Activated naive CD4-positive, alpha-beta T cell treated with anti-CD3 and anti-CD28 coated beads, Interleukin-2, amount 50 U/mL, for 72 hours (primary cell): ENCODE measurements at places on chromosomes 16 and 17.

DNA sequence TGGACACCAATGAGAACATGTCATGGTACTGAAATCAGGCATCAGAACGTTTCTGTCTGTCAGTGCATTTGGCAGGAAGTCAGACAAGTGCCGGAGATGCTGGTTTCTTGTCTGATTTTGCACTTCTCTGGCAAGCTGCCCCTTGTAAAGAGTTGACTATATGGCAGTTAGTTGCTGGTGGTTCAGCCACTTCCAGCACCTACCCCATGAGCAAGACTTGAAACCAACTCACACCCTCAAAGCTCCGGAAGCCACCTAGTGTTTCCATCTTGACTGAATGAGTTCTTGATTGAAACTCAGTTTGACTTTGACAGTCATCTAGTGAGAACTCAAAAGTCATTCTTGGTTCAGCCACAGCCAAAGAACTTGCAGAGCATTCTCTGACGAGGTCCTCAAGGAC lies 225.1 kb downstream of the SPECC1 start:
- peak; percentile 67 for DNase-seq

- DNase-seq: no peak
These were observed 4.9 kb downstream of the STX1B start for GRCh38 chr16:31005350-31006085.

GRCh38 chr17:29190039-29190438 lies 9.8 kb upstream of the MYO18A start:
- no peak for DNase-seq

DNA sequence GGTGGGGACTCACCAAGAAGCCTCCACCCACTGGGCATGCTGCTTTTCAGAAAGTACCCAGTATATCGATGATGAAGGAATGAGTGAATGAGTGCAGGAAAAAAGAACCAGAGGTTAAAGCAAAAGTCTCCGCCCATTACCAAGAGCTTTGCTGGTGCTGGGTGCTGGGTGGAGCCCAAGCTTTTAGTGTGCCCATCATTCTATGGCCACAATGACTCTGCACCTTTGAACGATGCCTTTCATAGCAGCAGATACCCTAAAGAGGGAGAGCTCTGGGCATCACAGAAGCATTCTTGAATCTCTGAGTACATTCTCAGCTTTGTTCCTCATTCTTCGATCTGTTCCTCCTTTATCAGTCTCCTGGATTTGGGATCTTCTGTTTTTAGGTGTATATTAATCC lies 450.7 kb upstream of the CCL2 start:
- no peak for DNase-seq

- DNase-seq: no peak
These were observed 59.4 kb downstream of the MFSD11 start for GRCh38 chr17:76797241-76797840.

DNA sequence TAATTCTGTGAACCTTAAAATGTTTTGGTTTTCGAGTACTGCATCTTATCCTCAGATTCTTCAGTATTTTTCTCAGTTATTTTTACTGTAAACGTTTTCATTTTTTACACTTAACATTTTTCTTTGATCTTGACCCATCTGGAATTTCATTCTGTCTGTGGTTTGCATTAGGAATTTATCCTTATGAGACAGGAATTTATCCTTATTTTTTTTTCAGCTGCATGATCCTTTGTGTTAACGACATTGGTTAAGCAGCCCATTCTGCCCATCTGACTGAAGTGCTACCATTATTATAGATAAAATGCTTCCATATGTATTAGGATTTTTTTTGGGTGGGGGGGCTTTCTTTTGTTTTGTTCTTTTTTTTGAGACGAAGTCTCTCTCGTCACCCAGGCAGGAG lies 41.0 kb downstream of the SNX29 start:
- no peak for DNase-seq

DNA sequence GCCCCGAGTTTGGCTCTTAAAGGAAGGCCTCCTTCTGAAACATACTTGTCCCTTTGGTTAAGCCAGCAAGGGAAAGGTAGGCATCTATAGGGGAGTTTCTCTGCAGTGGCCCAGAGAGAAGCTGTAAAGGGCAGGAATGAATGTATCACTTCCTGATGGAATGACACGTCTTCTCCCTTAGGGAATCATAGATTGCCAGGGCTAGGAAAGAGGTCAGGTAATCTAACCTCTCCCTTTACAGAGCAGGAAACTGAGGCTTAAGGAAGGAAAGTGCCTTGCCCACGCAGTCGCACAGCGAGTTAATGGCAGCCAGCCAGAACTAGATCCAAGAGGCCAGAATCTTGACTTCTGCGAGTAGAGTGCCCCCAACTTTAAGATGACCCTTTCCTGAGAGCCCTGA lies 66.1 kb downstream of the NEUROD2 start:
- no peak for DNase-seq

GRCh38 chr16:10081201-10081940 lies 100.9 kb downstream of the GRIN2A start:
- DNase-seq: no peak

DNA sequence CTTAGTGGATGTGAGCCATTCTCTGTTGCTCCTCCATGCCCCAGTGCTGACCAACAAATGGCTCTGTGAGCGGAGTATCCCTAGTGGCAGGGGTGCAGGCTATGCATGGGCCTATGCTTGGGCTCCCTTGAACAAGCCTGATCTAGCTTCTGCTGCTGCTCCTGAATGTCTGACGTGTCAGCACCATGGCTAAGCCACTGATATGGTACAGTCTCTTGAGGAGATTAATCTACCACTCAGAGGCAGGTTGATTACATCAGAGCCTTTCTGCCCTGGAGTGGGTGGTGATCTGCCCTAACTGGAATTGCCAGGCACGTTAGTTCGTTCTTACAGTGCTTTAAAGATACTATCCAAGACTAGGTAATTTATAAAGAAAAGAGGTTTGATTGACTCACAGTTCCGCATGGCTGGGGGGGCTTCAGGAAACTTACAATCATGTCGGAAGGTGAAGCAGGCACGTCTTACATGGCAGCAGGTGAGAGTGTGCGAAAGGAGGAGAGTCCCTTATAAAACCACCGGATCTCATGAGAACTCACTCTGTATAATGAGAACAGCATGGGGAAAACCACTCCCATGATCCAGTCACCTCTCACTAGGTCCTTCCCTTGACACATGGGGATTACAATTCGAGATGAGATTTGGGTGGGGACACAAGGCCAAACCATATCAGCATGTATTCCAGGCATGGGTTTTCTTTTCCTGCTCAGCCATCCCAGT lies 41.5 kb upstream of the B4GALNT2 start:
- DNase-seq: no peak

- no peak for DNase-seq
These were observed 3.9 kb upstream of the TRIM25 start for GRCh38 chr17:56917559-56918296.

DNA sequence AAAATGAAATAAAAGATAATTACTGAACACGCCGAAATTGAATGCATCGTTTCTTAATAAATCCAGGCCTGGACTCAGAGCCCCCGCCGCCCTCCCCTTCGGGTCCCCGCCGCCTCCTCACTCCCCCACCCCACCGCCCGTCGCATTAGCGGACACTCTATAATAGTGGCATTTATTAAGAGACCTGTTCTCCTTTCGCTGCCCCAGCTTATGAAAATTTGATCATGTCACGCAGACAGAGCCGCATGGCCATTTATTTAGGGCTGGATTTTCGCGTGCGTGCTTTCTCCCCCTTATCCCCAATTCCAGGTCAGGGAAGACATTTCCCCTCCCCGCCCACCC lies 6.3 kb upstream of the HOXB2 start:
- no peak for DNase-seq

DNA sequence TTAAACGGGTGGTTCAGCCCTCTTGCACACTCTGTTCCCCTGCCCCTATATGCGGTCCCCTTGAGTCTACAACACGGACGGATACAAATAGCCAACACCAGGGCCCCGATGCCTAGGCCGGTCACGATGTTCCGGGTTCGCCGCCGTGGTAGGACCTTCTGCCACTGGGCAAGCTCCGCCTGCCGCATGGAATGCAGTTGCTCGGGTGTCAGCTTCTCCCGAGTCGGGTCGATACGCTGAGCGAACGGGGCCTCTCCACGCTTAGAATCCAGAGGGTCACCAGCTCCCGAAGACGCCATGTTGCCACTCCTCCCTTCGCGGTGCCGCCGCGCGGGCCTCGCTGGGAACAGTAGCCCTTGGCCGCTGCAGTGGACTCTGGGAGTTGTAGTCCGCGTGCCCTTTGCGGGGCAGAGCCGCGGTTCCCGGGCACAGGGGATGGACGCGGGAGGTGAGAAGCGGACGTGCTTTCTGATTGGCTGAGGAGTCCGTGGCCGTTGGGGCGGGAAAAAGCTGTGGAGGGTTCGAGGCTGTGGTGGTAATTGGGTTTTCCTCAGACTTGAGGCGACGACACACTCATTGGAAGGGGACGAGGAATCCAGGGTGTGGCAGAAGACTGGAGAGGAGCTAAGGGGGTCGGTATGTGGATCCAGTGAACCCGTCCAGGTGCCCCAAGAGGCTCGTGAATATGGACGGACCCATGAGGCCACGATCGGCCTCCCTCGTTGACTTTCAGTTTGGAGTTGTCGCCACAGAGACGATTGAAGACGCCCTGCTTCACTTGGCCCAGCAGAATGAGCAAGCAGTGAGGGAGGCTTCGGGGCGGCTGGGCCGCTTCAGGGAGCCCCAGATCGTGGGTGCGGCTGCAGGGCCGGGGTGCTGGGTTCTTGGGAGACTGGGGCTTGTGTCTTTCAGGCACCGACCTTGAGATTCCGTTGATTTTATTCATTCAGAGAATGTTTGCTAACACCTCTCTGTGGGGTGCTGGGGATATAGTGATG lies at the start of the genes CNTD1 and COA3:
TSS of gene CNTD1 (plus strand) at position 479 of the 998 bp plus-strand sequence. CDS start at position 686, 207 bp downstream.
TSS of gene COA3 (minus strand) at position 322 of the 998 bp plus-strand sequence. CDS start at position 299, 23 bp downstream.
- peak; percentile 75 for DNase-seq

DNA sequence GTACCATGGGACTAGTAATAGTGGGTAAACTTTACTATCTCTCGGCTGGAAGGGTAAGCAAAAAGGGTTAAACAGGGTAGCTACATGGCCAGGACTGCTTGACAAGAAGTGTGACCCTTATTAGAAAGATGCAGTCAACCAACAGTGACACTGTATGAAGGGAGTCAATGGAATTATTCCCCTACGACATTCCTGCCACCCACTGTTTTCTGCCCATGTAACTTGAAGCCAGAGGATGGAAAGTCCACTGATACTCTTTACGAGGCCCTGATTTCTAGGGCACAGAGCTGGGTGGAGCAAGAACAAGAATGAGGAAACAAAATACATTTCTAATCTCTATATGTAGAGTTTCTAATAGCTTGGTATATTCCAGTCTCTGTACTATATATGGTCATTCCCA lies 1102.5 kb downstream of the CDH11 start:
- no peak for DNase-seq

GRCh38 chr17:30199600-30199999 lies 35.9 kb downstream of the SLC6A4 start:
- no peak for DNase-seq

GRCh38 chr16:86809458-86809955 lies 231.2 kb downstream of the FOXL1 start:
- DNase-seq: no peak

DNA sequence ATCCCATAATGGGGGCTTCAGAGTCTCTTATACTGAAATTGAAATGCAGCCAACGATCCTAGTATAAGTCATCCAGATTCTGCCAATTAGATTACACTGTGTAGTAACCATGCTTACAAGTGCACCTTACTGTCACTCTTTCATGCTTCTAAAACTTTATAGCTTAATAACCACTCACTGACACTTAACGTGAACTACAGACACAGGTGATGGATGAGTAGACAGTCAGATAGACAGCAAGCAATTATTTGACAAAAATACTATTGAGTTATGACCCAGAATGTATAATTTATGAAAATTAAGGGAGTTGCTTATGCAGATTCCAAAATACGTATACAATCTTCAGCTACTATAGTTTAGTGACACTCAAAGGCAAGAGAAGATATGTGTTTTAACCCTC lies 6.3 kb downstream of the CDH8 start:
- DNase-seq: no peak

- DNase-seq: no peak
These were observed 656 bp downstream of the VMO1 start for GRCh38 chr17:4785311-4786105.

- no peak for DNase-seq
These were observed 174.1 kb upstream of the MPHOSPH6 start for GRCh38 chr16:82344157-82344556.

- peak; percentile 98 for DNase-seq
These were observed at the start of gene NSMCE1 for GRCh38 chr16:27268376-27269299. Gene NSMCE1 (minus strand): TSS chr16:27268772. CDS start chr16:27257570, 11,202 bp downstream.

- no peak for DNase-seq
These were observed 30.4 kb upstream of the SSTR5 start for GRCh38 chr16:1042049-1042744.
